ENCODE measurements at places on chromosomes 7 and 10. TPM values are rescaled to one million over a fixed set of nuclear protein-coding genes. Genes with fewer than 3 reads are reported as not detected.
A peak's percentile ranks its signal among the peaks of the same experiment; 100 is the strongest.

- H3K4me3 ChIP-seq: no peak overlapping the region
- H3K36me3 ChIP-seq: no peaks in the 10 kb centered on the region
- DNase-seq: no peak
Measured at GRCh38 chr7:51230324-51230625, 86.3 kb downstream of the COBL start.

DNA sequence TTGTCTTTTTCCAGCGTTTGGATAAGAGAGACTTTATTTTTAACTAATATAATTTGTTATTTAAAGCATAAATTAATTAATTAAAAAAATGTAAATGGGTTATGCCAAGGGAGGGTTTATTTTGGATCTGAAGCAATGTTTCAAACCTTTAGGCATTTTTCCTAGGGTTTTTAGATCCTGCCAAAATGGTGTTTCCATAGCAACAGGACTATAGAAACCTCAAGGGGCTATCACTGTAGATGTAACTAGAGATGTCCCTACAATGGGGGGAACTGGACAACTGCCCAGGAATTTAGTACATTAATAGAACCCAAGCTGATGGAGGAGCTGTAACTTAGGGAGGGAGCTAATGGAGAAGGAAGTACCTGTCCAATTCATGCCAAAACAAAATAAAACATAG is 57.3 kb downstream of the SLC39A12 start:
- H3K36me3 ChIP-seq: no peaks in the 10 kb centered on the region
- peaks cover 17% of the 10 kb centered on the region for H3K4me1 ChIP-seq
- H3K27ac ChIP-seq: no peak overlapping the region
- peaks cover 13% of the 10 kb centered on the region for H3K27me3 ChIP-seq

GRCh38 chr10:113443141-113443925 is 109.5 kb upstream of the HABP2 start:
- no peak for DNase-seq
- H3K4me3 ChIP-seq: no peak overlapping the region
- H3K4me1 ChIP-seq: no peaks in the 10 kb centered on the region
- H3K27me3 ChIP-seq: peaks cover 40% of the 10 kb centered on the region
- no peaks in the 10 kb centered on the region for H3K36me3 ChIP-seq

- no peaks in the 10 kb centered on the region for H3K36me3 ChIP-seq
- H3K4me1 ChIP-seq: no peaks in the 10 kb centered on the region
- no peak overlapping the region for H3K27ac ChIP-seq
- peaks cover 7% of the 10 kb centered on the region for H3K27me3 ChIP-seq
- H3K4me3 ChIP-seq: no peak overlapping the region
Measured at GRCh38 chr7:156423876-156424275, 216.7 kb upstream of the RNF32 start.

GRCh38 chr7:140348161-140348849 is 50.0 kb downstream of the SLC37A3 start:
- H3K4me1 ChIP-seq: peaks cover 6% of the 10 kb centered on the region
- H3K27me3 ChIP-seq: no peaks in the 10 kb centered on the region
- H3K4me3 ChIP-seq: no peak overlapping the region
- H3K27ac ChIP-seq: peak overlapping the region; percentile 15
- peaks cover 42% of the 10 kb centered on the region for H3K36me3 ChIP-seq

GRCh38 chr7:95593343-95593742 is 3.0 kb downstream of the PDK4 start:
- H3K36me3 ChIP-seq: no peaks in the 10 kb centered on the region
- no peak overlapping the region for H3K27ac ChIP-seq
- H3K4me3 ChIP-seq: no peak overlapping the region
- peaks cover 13% of the 10 kb centered on the region for H3K27me3 ChIP-seq
- no peak for DNase-seq
- peaks cover 13% of the 10 kb centered on the region for H3K4me1 ChIP-seq

The INMT gene
- 4.3 TPM for total RNA-seq

GRCh38 chr7:45089341-45089891 is 647 bp upstream of the NACAD start:
- H3K4me3 ChIP-seq: peak overlapping the region; percentile 71
- peak; percentile 76 for DNase-seq
- H3K36me3 ChIP-seq: no peaks in the 10 kb centered on the region
- peaks cover 31% of the 10 kb centered on the region for H3K27me3 ChIP-seq

- H3K4me3 ChIP-seq: no peak within 1 kb of the TSS
- peak; percentile 34 for DNase-seq
- peaks cover 44% of the 10 kb centered on the region for H3K27me3 ChIP-seq
- no peak within 1 kb of the TSS for H3K27ac ChIP-seq
- no peaks in the 10 kb centered on the region for H3K36me3 ChIP-seq
- H3K4me1 ChIP-seq: peaks cover 16% of the 10 kb centered on the region
Measured at GRCh38 chr7:150852371-150852905, at the start of gene AOC1. Gene AOC1 (plus strand): TSS chr7:150852517. CDS start chr7:150856471, 3,954 bp downstream.

The NUTM2D gene
- total RNA-seq: 10.1 TPM

- no peaks in the 10 kb centered on the region for H3K27me3 ChIP-seq
- H3K4me3 ChIP-seq: no peak overlapping the region
- H3K4me1 ChIP-seq: peaks cover 11% of the 10 kb centered on the region
- H3K36me3 ChIP-seq: peaks cover under 1% of the 10 kb centered on the region
Measured at GRCh38 chr7:140512317-140513000, 33.2 kb upstream of the MKRN1 start.

DNA sequence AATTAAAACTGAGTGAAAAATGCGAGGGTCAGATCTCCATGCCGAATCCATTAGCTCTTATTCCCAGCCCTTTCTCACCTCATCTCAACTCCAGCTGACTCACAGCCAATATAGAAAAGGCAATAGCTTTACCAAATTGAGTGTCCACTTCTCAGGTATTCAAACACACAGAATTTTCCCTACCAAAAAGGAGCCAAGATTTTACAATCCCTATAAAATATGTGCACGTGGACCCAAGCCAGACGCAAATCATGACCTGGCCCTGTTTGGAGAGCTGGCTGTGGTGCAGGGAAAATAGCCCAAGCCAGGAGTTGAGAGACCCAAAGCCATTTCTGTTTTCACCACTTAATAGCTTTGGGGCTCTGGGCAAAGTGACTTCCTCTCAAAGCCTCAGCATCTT is 379.7 kb upstream of the AUTS2 start:
- DNase-seq: no peak
- H3K27me3 ChIP-seq: peaks cover 57% of the 10 kb centered on the region
- H3K36me3 ChIP-seq: no peaks in the 10 kb centered on the region
- peaks cover 5% of the 10 kb centered on the region for H3K4me1 ChIP-seq

- peak overlapping the region; percentile 94 for H3K27ac ChIP-seq
- DNase-seq: no peak
- H3K4me3 ChIP-seq: peak overlapping the region; percentile 89
- H3K36me3 ChIP-seq: peaks cover 4% of the 10 kb centered on the region
- peaks cover 31% of the 10 kb centered on the region for H3K4me1 ChIP-seq
- no peaks in the 10 kb centered on the region for H3K27me3 ChIP-seq
Measured at GRCh38 chr10:14880229-14880628, 1.6 kb downstream of the SUV39H2 start.

The NODAL gene
- not detected for total RNA-seq

DNA sequence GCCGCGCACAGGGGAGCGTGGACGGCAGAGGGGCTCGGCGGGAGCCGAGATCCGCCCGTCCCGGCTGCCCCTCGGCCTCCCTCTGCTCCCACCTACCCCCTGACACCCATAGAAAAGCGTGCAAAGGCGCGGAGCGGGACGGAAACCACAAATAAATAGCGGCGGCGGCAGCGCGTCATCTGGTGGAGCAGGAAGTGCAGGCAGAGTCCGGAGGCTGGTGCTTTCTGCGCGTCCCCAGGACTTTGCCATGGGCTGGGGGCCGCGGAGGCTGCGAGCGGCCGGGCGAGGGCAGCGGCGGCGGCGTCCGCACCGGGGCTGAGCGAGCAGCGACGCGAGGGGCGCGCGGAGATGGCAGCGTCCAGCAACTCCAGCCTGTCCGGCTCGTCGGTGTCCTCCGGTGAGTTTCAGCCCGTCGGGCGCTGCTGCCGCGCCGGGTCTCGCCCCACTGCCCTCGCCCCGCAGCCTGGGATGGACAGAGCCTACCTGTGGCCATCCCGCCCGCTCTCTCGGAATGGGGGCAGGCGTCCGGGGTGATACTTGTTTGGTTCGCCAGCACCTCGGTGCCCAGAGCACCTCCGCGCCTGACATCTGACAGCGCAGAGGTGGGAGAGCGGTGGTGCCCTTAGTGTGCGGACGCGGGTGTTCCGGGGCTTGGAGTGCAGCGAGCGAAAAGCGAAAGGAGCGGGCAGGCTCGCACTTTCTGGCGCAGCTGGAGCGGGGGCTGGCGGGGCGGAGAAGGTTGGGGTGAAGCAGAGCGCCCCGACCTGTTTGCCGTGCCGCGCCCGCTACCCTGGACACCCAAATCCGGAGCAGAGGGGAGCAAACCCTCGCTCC is at the start of gene CHN2:
CHN2 (plus strand) TSS at position 182 of the 834 bp plus-strand sequence.
- no peaks in the 10 kb centered on the region for H3K36me3 ChIP-seq
- H3K27me3 ChIP-seq: peaks cover 53% of the 10 kb centered on the region
- no peak within 1 kb of the TSS for H3K27ac ChIP-seq

DNA sequence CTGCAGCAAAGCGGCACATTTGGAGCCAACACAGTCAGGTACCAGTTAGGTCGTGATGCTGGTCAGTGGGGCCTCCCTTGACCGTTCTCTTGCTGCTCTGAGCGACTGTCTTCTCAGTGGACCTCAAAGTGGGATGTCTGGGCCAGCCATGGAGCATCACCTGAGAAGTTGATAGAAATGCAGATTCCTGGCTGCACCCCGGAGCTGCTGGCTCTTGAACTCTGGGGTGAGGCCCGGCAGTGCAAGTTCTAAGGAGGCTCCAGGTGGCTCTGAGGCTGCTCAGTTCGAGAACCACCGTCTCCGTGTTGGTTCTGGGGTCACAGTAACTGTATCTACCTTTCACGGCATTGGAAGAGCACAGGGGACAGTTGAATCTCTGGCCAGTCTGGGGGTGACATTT is 147.5 kb downstream of the WDR37 start:
- peaks cover 22% of the 10 kb centered on the region for H3K27me3 ChIP-seq
- no peak overlapping the region for H3K4me3 ChIP-seq
- no peak overlapping the region for H3K27ac ChIP-seq
- no peak for DNase-seq
- H3K36me3 ChIP-seq: no peaks in the 10 kb centered on the region

The ADGRA1 gene
- not detected for total RNA-seq

- no peaks in the 10 kb centered on the region for H3K4me1 ChIP-seq
- no peak overlapping the region for H3K27ac ChIP-seq
- H3K4me3 ChIP-seq: no peak overlapping the region
- no peak for DNase-seq
Measured at GRCh38 chr7:124655990-124656389, 109.6 kb downstream of the GPR37 start.

GRCh38 chr7:7920481-7920880 is 48.1 kb upstream of the GLCCI1 start:
- no peaks in the 10 kb centered on the region for H3K4me1 ChIP-seq
- H3K36me3 ChIP-seq: no peaks in the 10 kb centered on the region

DNA sequence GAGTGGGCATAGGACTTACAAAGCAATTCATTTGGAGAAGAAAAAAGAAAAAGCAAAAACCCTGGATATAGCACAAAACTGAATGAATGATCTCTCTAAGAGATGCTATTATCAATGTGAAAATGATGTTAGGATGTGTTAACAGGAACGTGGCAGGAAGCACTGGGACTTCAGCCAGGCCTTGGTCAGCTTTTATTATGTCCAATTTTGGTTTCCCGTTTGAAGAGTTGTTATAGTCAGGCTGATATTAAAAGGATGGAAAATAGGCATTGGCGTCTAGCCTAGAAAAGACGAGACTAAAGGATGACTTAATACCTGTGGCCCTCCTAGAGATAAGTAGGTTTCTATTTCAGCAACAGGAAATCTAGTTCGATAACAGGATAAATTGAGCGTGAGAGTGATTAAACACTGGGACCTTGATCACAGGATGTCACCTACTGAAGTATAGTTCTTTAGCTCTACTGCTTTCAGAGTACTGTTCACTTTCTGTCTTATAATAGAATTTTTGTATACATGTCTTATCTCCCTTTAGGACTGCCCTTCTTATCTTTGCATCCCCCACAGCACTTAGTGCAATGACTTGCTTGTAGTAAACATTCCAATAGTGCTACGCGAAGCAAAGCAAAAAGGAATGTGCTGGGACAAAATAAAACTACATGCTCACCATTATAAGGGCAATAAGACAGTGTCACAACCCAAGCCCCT is 99.8 kb upstream of the AGBL3 start:
- no peaks in the 10 kb centered on the region for H3K36me3 ChIP-seq
- H3K27me3 ChIP-seq: no peaks in the 10 kb centered on the region
- no peak overlapping the region for H3K4me3 ChIP-seq
- DNase-seq: no peak

The NEBL gene
- total RNA-seq: 13.7 TPM

The PRKG1 gene
- total RNA-seq: 37.0 TPM

- H3K4me3 ChIP-seq: no peak overlapping the region
- H3K27me3 ChIP-seq: peaks cover 19% of the 10 kb centered on the region
- H3K27ac ChIP-seq: no peak overlapping the region
- no peak for DNase-seq
- peaks cover 18% of the 10 kb centered on the region for H3K4me1 ChIP-seq
Measured at GRCh38 chr10:63683686-63684085, 162.5 kb downstream of the REEP3 start.

DNA sequence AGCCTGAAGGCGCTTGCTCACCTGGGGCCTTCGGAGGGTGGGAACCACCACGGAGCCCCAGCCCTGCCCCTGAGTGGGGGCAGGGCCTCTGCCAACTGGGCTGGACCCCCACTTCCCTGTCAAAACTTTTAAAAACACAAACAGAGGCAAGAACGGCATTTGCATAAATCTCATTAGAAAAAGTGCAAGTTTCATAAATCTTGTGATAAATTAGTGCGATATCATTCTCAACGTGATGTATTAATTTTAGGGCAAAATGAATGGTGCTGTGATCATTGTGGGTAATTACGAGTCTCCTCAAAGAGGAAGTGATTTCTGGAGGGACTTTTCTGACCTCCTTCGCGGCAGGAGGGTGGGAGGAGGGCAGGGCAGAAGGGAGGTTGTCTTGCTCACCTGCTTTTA is 98.3 kb downstream of the CDH23 start:
- H3K27me3 ChIP-seq: no peaks in the 10 kb centered on the region
- no peak overlapping the region for H3K4me3 ChIP-seq
- peaks cover 31% of the 10 kb centered on the region for H3K4me1 ChIP-seq
- no peak overlapping the region for H3K27ac ChIP-seq
- DNase-seq: no peak

DNA sequence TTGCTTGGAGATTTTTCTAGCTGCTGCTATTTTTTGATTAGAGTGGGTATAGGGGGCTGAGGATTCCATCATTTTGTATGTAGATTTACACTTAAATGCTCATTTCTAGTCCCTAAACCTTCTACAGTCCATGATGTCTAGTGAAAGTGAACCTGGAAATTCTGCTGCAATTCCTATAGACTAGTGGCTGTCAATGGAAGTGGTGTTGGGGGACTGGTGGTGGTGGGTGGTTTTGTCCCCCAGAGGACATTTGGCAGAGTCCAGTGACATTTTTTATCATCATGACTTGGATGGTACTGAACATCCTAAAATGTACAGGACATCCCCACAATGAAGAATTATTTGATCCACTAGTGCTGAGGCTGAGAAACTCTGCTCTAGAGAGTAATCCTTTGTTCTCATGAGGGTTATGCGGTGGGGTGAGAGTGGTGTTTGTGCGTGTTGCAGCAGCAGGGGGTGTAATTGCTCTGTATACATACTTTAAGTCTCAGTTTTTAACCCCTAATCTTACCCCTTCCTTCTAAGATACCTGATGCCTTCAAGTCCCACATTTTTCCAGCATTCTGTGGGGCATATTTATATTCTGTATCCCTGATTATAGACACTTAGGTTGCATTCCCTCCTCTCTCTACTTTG is 35.0 kb downstream of the KIF11 start:
- H3K4me1 ChIP-seq: no peaks in the 10 kb centered on the region
- no peak for DNase-seq
- H3K27ac ChIP-seq: no peak overlapping the region
- no peaks in the 10 kb centered on the region for H3K27me3 ChIP-seq

GRCh38 chr7:158774952-158775351 is 54.4 kb downstream of the ESYT2 start:
- H3K36me3 ChIP-seq: peaks cover 8% of the 10 kb centered on the region
- H3K4me1 ChIP-seq: peaks cover 12% of the 10 kb centered on the region
- no peaks in the 10 kb centered on the region for H3K27me3 ChIP-seq
- DNase-seq: no peak
- no peak overlapping the region for H3K27ac ChIP-seq
- no peak overlapping the region for H3K4me3 ChIP-seq
